ENCODE measurements at places on chromosomes 7 and 10.

DNA sequence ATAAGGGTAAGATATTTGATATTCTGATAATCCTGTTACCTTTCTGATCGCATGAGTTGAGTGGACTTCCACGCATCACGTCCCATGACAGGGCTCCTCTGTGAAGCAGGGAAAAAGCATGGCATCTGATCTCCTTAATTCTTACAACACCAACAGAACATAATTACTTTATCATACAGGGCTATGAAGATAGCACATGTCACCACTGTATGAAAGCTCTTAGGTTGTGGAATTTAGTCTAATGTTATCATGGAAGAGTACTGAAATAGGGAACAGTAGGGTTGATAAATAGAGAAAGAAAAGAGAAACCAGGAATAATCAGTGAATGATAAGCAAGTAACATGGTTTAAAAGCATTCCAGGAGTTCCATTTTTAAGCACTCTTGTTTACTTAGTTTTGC is 212.0 kb downstream of the CACNB2 start:
- no peak for DNase-seq

DNA sequence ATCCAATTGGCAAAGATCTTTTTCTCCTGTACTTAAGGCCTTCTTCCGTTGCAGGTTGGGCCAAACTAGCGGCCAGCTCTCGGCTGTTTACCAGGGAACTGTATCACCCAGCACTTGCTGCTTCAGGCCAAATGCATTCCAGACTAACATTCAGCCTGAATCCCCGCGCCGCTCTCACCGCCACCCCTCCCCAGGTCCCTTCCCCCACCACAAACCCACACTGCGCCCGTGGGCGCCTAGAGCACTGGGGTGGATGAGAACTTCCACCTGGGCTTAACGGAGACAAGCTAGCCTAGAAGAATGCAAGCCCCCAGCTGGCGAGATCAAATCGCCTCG is 676 bp downstream of the TCAF1 start:
- no peak for DNase-seq

- peak; percentile 12 for DNase-seq
Observed at GRCh38 chr7:33062023-33062781, at the start of gene NT5C3A. NT5C3A (minus strand) TSS chr7:33062776; CDS start chr7:33062705, 71 bp downstream.

GRCh38 chr7:26397796-26398426 is 106.2 kb downstream of the SNX10 start:
- peak; percentile 5 for DNase-seq

GRCh38 chr7:28269700-28270361 is 89.2 kb upstream of the JAZF1 start:
- no peak for DNase-seq

DNA sequence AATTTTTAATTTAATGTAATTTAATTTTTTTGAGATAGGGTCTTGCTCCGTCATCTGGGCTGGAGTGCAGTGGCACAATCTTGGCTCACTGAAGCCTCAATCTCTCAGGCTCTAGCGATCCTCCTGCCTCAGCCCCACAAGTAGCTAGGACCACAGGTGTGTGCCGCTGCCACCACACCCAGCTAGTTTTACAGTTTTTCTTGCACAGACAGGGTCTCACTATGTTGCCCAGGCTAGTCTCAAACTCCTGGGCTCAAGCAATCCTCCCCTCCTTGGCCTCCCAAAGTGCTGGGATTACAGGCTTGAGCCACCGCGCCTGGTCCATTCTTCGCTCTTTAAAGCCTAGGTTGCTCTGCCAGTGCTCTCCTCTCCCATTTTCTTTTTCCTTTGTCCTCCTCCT is 12.9 kb downstream of the CALML3 start:
- no peak for DNase-seq

DNA sequence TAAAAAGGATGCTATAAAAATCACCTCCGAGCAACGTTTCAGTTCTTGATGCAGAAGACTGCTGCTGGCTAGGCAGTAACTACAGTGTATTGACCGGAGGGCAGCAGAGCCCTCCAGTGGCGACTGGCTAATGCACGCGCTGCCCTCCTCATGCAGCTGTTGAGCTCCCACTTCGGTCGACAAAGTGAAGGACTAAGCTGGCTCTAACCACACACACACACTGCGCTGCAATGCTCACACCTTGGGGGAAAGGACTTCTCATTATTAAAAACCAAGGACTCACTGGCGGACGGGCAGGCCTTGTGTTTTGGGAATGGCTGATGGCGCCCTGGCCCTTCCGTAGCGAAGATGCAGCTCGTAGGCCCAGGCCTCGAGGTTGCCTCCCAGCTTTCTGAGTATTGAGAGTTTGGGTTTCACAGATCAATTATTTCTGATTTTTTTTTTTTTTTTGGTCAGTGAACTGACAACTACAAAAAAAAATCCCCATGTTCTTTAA is 120.9 kb upstream of the DIP2C start:
- DNase-seq: no peak

DNA sequence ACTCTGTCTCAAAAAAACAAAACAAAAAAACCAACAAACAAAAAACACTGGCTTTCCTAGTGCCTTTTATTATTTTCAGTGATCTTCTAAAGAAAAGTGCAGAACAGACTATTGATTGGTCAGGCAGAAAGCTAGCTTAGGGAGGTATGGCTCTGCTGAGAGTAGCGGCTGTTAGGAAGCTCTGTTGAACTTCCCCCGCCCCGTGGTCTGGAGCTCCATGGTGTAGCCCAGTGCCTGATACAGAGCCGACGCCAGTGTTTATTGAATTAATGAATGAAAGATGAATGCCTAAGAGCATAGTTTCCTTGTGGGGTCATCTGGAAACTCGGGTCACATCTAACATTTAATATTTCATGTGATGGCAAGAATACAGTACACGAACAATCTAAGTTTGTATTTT is 90.5 kb upstream of the ARMC3 start:
- DNase-seq: no peak

DNA sequence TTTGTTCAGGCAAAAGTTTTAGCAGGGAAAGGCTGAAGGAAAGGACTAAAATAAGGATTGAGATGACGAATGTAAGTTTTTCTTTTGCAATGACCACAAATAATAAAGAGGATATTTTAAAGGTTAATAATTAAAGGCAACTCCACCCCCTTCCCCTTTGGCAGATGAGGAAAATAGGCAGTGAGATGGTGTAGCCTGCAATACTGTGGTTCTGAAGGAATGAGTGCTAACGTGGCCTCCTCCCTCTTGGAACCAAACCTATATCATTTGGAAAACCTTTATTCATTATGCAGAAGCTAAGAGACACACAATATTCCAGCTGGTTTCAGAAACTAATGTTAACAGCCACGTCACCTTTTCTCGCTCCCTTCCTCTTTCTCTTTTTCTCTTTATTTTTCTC is 70.9 kb upstream of the COL1A2 start:
- no peak for DNase-seq

GRCh38 chr7:69504733-69505420 is 93.4 kb upstream of the AUTS2 start:
- no peak for DNase-seq

DNA sequence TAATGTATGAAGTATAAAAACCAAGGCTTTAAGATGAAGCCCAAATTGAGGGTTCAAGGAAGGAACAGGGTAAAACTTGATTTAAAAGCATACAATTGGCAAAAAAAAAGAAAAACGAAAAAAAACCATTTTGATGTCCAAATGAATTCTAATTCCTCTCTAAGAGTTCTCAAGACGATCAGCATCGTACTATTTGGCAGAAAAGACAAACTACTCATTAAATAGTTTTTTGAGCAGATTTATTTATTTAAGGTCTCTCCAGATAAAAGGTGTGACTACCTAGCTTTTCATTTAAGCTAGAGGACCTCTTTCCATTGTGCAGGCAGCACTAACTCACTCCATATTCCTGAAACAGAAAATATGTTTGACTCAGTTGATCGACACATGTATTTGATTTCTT is 245.0 kb downstream of the KIAA1217 start:
- no peak for DNase-seq

GRCh38 chr10:127802531-127803095 is 65.6 kb downstream of the FOXI2 start:
- DNase-seq: no peak

DNA sequence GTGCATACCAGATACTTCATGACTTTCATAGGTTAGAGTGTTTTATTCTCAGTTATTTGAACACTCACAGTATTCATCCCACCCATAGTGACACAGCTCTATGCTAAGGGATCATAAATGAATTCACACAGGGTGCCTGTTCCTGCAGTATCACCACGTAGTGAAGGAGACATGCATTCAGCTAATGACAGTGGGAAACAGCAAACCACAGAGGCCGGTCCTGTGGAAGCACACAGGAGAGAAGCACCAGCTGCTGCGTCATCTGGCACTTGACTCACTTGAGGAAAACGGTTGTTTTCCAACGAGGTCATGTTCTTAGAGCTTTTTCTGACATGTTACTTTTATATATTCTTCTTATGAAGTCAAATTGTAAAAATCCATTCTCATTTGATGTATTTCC is 73.0 kb downstream of the UBE3C start:
- DNase-seq: no peak

DNA sequence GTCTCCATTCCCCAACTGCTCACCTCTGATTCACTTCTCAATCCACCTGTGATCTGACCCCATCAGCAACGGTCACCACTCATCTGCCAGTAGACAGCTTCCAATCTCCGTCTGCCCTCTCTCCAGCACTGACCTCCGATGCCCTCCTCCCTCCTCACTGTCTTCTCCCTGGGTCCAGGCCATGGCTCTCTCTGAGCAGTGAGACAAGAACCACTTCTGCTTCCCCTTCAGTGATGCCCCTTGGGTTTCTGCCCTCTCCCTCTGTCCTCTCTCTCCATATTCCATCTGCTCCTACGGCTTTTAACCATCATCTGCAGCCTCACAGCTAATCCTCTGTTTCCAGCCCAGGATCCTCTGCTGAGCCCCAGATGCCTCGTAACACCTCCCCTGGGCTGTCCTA is 55.5 kb upstream of the OPALIN start:
- no peak for DNase-seq

- DNase-seq: no peak
Observed at GRCh38 chr7:22863156-22863899, 40.7 kb upstream of the TOMM7 start.

GRCh38 chr10:86556532-86556931 is 34.9 kb upstream of the WAPL start:
- DNase-seq: no peak

GRCh38 chr7:105346593-105347322 is 42.0 kb downstream of the SRPK2 start:
- DNase-seq: no peak

GRCh38 chr10:123997013-123997412 is 96.4 kb downstream of the CHST15 start:
- DNase-seq: no peak

DNA sequence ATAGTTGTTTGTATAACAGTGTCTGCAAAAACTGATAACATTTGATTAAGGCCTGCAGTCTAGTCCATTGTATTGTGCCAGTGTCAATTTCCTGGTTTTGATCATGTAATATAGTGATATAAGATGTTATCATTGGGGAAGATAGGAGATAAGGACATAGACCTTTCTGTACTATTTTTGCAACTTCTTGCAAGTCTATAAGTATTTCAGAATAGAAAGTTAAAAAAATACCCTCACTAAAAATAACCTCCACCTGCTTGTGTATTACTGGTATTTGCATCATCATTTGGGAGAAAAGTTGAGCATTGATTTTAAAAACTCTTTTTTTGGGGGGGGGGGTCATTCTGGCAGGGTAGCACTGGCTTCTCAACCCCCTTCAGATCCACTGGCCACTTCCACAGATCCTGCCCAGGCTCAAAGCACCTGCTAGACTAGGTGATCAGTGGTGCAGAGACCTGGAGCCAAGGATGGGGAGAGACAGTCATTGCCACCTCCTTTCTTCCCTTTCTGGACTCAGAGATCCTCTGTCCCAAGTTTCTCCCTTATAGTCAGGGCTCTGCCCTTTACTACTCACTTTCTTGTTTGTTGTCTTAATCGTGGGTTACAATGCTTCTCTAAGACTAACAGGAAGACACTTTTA is 103.0 kb downstream of the RBM20 start:
- DNase-seq: no peak

- no peak for DNase-seq
Observed at GRCh38 chr10:106395041-106395749, 769.3 kb downstream of the SORCS1 start.

DNA sequence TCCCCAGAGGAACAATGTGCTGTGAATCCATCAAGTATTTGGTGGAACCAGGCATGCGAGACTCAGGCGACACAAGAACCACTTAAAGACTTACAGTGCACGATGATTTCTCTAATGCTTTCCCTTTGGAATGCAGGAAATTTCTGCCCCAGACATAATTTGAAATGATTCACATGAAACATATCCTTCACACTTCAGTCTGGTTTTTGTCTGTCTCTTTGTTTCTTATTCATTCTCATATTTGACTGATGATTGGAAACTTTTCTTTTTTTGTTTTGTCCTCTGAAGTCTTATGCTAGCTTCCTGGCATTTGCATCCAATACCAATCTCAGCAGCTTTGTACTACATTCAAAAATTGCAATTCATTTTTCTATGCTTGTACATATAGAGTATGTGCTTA is 502.8 kb downstream of the PHTF2 start:
- no peak for DNase-seq

GRCh38 chr7:17234398-17235031 is 63.9 kb upstream of the AHR start:
- peak; percentile 25 for DNase-seq

DNA sequence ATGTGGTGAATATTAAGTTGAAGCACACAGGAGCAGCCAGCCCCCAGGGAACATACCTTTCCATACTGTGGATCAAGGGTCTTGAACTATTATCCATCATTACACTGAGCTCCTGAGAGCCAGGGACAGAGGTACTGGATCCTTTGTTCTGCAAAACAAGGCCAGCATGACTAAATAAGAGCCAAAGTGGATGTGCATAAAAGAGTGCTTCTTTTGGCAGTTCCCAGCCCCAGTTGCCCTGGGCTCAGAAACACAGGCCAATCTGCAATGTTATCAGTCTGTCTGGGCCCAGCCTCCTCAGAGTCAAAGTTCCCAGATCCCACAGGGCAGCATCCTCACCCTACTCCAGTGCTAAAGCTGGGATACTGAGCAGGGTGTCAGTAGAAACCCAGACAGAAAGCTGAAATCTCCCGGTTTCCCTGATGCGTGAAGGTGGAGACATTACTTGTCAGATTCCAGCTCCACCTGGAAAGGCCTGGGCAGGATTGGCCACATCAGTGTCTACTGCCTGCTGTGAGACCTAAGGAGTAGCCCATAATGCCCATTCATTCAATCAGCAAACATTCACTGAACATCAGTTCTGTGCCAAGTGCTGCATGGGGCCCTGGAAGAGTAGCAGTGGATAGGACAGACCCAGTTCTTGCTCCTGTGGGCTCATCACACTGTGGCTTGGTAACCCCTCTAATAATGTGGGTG is 342.7 kb downstream of the CXCL12 start:
- no peak for DNase-seq

- DNase-seq: no peak
Observed at GRCh38 chr10:49010295-49010694, 70.7 kb upstream of the LRRC18 start.

- DNase-seq: no peak
Observed at GRCh38 chr10:67471022-67471421, 225.0 kb downstream of the CTNNA3 start.

Measured in stimulated activated CD4-positive, alpha-beta T cell treated with anti-CD3 and anti-CD28 coated beads, Interleukin-12 subunit alpha, Interleukin-12 subunit beta, amount 100 ng/mL, for 48 hours (primary cell).